ENCODE measurements at places on chromosomes 6 and 20.

DNA sequence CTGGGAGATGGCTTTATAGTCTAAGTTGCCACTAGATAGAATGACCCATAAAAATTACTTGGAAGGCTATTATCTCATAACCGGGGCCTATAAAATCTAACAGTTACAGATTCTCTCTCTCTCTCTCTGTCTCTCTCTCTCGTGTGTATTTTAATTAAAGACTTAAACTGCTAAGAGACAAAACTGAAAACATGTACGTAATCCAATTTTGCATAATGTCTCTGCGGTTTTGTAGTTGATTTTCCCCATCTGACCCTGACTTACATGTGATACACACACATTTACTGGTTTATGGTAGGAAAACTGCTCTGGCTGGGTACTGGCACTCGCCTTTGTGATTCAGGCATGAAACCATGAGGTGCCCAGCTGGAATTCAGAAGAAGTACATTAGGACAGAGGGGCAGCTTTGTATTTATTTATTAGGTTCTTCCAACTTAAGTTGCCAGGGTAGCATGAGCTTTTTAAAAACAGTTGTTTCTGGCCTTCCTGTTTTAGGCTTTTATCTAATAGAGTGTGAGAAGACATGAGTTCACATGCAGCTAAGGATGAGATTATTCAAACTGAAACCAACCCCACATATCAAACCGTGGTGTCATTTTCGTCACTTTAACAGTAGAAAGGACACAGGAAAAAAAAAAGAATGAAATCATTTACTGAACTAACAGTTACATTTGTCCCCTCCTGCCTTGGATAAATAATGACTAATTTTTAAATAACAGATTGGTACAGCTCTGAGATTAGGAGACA is 182.5 kb downstream of the GMPR start:
- no peak for DNase-seq

GRCh38 chr6:3176562-3177355 is 19.4 kb upstream of the TUBB2A start:
- DNase-seq: no peak

GRCh38 chr20:8798505-8798904 is 270.4 kb upstream of the PLCB4 start:
- no peak for DNase-seq

DNA sequence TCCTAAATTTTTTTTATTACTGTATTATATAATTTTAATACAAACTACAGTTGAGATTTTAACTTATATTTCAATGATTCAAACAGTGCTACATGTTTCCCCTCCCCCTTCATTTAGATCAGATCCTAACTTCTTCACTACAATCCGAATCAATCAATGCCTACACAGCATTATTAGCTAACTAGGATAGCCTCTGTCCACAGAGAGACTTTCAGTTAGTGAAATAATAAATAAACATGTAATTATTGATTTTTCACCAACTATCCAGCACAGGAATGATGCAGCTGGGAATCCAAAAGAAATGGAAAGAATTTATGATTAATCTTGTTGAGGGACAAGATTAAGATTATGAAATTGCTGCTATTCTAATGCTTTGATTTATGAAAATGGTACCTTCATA is 163.7 kb downstream of the PHF3 start:
- DNase-seq: no peak

GRCh38 chr6:36361071-36361470 is 24.4 kb upstream of the BNIP5 start:
- no peak for DNase-seq

DNA sequence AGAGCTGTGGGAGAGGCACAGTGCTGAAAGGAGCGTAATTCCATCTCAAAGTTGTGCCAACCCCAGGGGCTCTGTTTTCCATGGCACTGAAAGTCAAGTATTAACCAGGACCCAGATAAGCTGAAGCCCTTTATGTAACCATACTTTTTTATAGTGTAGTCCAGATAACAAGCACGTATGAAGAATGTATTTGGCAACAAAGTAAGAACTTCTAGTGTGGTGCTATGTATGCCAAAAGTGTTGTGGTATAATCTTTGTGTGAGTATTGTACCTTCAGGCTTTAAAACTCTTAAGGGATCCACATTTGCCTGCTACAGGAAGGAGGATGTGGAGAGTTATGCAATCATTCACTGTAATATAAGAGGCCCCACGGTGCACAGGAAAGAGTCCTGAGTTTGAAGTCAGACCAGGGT is 129.4 kb downstream of the IBTK start:
- DNase-seq: no peak

DNA sequence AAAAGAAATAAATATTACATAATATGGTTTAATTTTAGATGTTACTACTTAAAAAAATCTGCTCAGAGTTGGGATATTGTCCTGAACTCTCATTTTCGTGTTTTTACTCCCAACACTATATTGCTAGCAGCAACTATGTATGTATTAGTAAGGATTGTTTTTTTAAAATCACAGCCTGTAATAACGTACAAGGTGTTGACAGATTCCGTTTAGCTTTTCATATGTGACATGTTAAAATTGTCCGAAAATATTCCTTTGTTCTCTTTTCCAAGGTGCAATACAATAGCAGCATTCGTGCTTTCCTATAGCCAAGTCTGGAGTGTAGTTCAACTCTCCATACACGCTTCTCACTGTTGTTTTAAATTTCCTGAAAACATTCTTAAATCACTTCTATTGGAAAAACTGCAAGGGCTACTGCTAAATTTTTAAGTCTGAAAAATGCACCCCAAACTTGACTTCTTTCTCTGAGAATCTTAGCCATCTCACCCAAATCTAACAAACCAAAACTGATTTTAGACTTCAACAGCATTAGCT is 59.0 kb upstream of the HFE start:
- DNase-seq: no peak

DNA sequence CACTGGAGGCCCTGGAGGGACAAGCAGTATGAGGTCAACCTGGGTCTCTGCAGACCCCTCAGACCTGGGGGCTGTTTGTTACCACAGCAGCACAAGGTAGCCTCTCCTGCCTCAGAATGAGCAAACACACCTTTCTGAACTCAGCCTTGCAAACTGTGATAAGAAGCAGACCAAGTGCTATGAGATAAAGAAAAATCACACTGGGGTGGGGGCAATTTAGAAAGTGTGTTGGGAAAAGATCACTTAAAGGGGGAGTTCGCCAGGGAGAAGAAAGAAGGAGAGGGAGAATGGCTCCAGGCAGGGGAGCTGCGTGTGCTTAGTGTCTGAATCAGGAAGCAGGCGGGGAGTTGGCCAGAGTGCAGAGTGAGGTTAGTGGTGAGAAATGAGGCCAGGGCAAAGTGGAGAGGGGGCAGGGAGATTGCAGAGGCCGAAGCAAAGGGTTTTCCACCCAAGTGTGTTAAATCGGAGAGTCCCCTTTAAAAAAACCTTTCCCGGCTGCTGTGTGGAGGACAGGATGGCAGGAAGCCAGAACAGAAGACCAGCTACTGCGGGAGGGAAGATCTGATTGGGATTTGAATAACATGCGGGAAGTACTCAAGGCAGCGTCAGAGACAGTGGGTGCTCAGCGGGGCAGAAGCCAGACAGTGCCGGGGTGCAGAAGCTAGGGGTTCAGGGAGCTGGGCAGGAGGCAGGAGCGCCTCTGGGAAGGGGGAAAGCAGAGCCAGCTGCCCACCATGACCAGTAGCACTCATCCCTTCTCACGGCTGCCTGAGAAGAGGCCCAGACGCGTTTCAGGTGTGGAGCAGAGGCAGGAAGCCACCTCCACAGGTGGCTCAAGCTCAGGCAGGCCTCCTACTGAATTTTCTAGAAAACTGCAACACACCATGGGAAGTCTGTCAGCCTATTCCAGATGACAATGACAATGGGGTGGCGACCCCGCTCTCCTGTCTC is 9.0 kb downstream of the ADA start:
- DNase-seq: no peak

GRCh38 chr20:19552221-19553180 is 205.6 kb upstream of the RIN2 start:
- no peak for DNase-seq

- DNase-seq: no peak
Observed at GRCh38 chr6:20211941-20212391, 303 bp downstream of the MBOAT1 start.

DNA sequence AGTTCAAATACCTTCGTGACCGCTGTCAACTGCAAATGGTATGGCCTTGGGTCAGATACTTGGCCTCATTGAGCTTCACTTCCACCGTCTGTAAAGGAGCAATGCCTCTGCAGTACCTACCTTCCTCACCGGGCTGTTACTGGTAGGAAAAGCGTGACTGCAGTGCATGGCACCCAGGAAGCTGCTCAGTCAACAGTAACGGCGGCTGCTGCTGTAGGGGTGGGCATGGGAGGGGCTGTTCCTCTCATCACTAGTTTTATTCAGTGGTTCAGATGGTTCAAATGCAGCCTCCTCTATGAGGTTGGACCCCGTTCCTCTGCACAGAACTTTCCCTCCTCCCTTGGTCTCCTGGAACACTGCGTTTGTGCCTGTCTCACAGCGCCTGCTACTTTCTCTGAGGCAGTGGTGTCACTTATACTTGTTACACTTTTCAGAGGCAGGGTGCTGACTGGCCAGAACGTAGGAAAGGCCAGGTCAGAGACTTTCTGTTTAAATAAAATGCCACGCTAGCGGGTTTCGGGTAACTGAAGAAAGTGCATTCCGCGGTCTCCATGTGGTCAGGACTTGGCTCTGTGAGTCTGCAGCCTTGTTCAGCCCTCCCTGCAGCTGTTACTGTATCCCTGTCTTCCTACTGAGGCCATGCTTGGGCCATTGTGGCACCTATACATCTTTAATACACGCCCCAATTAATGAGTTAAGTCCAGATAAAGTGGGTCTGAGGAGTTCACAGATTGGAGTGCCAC is 279.6 kb downstream of the NRN1 start:
- DNase-seq: no peak

DNA sequence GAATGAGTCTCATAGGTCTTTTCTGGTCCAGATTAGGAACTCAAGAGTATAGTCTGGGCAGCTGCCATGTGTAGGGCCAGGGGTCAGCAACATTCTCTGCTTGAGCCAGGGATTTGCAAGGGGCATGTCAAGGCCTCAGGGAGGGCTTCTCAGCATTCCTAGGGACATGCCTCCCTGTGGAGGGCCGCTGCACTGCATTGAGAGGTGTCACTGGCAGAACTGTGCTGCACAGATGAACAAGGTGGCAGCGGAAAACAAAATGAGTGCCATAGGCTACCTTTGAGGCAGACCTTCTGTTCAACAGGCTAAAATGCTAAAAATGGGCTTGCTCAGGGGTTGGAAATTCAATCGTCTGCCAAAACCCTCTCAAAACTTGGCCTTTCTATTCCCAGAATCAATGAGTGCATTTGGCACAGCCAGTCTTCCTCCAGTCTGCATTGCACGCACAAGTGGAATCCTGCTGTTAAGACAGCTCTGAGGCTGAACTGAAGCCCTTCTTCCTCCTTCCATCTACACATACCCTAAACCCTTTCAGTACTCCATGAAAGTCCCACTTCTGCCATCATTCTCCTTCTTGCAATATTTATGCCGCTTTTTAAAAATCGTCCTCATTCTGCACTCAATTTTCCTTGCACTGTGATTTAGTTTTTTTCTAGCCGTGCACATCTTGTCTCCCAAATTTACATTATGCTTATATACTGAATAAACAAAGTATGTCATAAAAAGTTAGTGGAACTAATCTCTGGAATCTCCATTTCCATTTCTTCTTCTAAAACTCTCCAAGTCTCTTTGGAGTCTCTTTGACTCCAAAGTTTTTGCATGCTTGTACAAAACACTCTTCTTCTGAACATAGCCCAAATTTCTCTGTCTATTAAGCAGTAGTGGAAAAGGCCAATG is 51.7 kb downstream of the SLC26A8 start:
- DNase-seq: no peak

- DNase-seq: no peak
Observed at GRCh38 chr6:18053555-18054445, 66.4 kb upstream of the KIF13A start.

GRCh38 chr6:135586844-135587243 is 89.3 kb upstream of the AHI1 start:
- no peak for DNase-seq

GRCh38 chr6:12200761-12201160 is 89.4 kb upstream of the EDN1 start:
- DNase-seq: no peak
